GM12865 (cell line): ENCODE measurements at places on chromosomes 5 and 9.

- no peak for DNase-seq
These were observed 23.6 kb downstream of the COL27A1 start for GRCh38 chr9:114178756-114179450.

GRCh38 chr9:130328349-130328801 lies 62.8 kb downstream of the HMCN2 start:
- DNase-seq = no peak

GRCh38 chr5:127416906-127417305 lies 100.5 kb upstream of the PRRC1 start:
- no peak for DNase-seq

DNA sequence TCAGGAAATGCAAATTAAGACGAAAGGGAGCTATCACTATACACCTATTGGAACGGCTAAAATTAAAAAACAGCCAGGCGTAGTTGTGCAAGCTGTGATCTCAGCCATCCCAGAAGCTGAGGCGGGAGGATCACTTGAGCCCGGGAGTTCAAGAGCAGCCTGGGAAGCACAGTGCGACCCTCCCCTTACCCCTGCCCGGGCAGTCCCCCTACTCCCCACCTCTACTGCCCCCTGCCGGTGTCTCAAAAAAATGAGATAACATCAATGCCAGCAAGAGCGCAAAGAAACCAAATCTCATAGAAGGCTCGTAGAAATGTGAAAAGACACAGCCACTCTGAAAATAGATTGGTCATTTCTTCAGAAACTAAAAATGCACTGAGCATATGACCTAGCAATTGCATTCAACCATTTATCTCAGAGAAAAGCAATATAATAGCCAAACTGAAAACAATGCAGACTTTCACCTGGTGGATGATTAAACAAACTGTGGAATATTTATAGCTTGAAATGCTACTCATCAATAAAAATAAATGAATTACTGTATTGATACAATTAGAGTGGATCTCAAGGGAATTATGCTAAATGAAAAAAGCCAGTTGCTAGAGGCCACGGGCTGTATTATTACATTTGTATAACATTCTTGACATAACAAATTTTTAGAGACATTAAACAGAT lies 20.6 kb downstream of the OR2V2 start:
- peak; percentile 40 for DNase-seq
